Activated T-cell treated with anti-CD3 and anti-CD28 coated beads for 24 hours (primary cell): ENCODE measurements at places on chromosomes 12 and 14.

DNA sequence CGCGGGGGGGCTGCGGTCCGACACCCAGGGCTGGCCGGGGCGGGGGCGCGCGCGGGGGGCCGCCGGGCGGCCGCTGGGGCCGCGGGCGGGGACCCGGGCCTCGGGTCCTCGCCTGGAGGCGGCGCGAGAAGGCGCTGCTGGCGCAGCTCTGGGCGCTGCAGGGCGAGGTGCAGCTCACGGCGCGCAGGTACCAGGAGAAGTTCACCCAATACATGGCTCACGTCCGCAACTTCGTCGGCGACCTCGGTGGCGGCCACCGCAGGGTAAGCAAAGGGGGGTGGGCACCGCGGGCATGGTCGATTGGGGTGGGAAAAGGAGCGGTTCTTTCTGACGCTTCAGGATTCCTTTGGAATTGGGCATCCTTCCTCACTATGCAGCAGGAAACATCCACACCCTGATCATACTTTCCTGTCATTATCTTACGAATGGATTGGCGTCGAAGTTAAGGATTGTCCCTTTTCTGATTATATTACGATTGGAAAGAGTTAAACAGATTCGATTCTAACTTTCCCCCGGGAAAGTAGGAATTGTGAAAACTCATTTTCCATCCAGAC is 798 bp downstream of the PDZRN4 start:
- DNase-seq, result no peak

GRCh38 chr14:75944607-75945241 is 37.1 kb downstream of the TGFB3 start:
- DNase-seq, result no peak

GRCh38 chr14:95619785-95620417 is 66.3 kb upstream of the TCL1B start:
- DNase-seq, result no peak

DNA sequence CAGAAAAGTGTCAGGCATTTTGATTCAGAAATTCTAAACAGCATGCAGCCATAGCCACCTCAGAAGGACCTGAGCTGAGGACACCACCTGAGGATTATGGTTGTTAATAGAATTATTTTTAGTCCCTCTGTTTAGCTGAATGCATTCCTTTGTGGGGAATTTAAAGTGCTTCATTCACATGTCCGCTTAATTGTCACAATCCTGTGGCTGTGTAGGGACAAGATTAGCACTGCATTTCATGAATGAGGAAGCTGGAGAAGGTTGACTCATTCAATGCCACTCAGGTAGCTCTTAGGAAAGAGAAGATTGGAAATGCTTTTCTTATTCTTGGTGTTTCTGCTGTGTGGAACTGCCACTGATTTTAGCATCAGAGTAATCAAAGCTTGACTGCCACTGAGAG is 42.0 kb upstream of the KRR1 start:
- DNase-seq, result no peak

- no peak for DNase-seq
Observed at GRCh38 chr14:94707494-94707893, 62.4 kb downstream of the GSC start.
